Smooth muscle cell of trachea (primary cell): ENCODE measurements at places on chromosomes 6 and 20. TPM values are rescaled to one million over a fixed set of nuclear protein-coding genes. Genes with fewer than 3 reads are reported as not detected.

POPDC3 gene
- total RNA-seq, result 14.3 and 22.5 TPM in 2 replicates

SLC17A2 gene
- total RNA-seq, result not detected in 2 replicates

LST1 gene
- total RNA-seq, result not detected in 2 replicates

RRP36 gene
- 70.5 and 107 TPM in 2 replicates for total RNA-seq

BPIFB1 gene
- not detected in 2 replicates for total RNA-seq

LY6G6D gene
- not detected in 2 replicates for total RNA-seq

RUNX2 gene
- 2.2 and 4.5 TPM in 2 replicates for total RNA-seq

E2F1 gene
- 1.8 and 4.5 TPM in 2 replicates for total RNA-seq

TPBG gene
- 69.0 and 71.4 TPM in 2 replicates for total RNA-seq

NTSR1 gene
- total RNA-seq, result 0.66 and 1.3 TPM in 2 replicates

LRFN2 gene
- total RNA-seq, result not detected in 2 replicates

VGLL2 gene
- total RNA-seq, result not detected in 2 replicates
